Activated CD4-positive, alpha-beta memory T cell treated with anti-CD3 and anti-CD28 coated beads for 36 hours (primary cell): ENCODE measurements at places on chromosomes 11 and 22.
A peak's percentile ranks its signal among the peaks of the same experiment; 100 is the strongest.

DNA sequence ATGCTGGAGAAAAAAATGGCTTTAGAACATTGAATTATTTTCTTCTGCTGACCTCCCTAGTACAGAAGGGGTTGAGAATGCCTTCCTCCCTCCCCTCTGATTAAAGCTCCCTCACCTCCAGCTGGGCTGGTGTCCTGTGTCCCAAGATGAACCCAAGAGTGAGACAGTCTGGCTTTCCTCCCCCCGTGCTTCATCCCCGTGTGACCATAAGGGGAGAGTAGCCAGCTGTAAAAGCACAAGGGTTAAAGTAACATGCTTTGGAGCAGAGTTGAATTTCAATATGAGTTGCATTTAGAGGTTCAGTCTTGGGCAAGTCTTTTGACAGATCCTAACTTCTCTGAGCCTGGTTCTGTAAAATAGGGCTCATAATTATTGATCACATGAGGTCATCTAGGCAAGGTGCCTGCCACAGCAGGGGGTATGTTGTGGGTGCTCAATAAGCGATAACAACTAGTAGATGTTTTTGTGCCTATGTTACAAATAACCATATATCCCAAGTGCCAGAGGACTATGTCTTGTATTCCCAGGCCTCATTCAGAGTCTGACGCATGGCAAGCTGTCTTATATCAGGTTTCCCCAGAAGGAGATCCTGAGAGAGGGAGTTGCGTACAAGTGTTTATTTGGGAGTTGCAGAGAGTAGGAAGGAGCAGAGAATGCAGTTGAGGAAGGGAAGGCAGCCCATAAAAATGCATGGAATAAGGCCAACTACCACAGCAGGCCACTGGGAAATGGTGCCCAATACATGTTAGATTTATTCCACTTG is 4.1 kb downstream of the PRG2 start:
- no peak for DNase-seq

DNA sequence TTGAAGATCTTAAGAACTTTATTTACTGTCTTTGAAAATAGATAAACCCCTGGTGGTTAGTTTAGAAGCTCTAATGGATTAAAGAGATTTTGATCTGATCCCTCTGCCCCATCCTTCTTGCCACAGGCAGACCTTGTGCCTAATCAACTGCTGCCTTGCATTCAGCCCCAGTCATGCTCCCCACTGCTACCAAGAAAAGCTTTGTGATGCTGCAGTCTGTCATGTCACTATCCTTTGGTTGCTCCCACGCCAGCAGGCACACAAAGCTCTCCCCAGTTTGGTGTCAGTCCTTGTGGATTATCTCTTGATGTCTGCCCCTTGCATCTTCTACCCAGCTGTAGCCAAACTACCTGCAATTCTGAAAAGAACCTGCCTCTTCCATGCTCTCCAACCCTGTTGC is 112.2 kb downstream of the MTNR1B start:
- DNase-seq = no peak

DNA sequence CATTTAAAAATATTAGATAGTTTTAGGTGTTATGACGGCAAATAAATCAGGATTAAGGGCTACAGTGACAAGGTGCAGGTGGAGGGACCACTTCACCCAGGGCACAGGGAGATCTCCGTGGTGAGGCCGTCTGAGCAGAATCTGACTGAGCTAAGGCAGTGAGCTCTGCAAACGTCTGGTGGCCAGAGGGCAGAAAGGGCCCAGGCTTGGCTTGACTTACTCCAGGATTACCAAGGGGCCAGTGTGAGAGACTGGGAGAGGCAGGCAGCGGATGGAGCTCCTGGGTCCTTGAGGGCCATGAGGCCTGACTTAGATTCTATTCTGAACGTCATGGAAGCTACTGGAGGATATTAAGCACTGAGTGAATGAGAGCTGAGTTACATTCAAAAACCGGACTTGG is 125.9 kb upstream of the B3GAT1 start:
- DNase-seq = no peak

- no peak for DNase-seq
Observed at GRCh38 chr11:86021377-86021776, 47.5 kb downstream of the PICALM start.

GRCh38 chr11:125429807-125430678 is 66.0 kb downstream of the FEZ1 start:
- DNase-seq = no peak

- DNase-seq = no peak
Observed at GRCh38 chr11:2198621-2199365, 27.2 kb upstream of the TH start.

DNA sequence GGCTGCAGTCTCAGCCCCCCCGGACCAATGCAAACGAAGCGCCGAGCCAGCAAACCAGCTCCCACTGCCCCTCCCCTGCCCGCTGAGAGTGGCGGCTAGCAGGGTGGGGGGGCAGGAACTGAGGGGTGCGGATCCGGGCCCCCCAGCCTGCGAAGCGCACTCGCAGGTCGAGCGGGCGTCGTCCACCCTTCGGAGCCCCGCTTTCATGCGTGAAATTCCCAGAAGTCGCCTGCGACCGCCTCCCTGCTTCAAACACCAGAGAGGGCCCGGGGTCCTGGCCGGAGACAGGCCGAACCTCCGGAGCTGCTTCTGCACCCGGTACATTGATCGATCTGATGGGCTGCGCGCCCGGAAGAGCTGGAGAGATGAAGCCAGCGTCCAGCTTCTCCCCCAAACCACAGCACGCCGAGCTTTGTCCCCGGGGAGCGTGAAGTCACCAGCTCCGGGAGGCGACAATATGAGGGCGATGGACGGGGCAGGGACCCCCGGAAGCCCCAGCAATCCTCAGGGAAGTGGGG is 646 bp upstream of the PATZ1 start:
- DNase-seq = peak; percentile 53

GRCh38 chr22:49328630-49329405 is 498.9 kb downstream of the BRD1 start:
- DNase-seq = no peak

GRCh38 chr11:68141246-68142027 is 20.2 kb upstream of the CHKA start:
- no peak for DNase-seq

DNA sequence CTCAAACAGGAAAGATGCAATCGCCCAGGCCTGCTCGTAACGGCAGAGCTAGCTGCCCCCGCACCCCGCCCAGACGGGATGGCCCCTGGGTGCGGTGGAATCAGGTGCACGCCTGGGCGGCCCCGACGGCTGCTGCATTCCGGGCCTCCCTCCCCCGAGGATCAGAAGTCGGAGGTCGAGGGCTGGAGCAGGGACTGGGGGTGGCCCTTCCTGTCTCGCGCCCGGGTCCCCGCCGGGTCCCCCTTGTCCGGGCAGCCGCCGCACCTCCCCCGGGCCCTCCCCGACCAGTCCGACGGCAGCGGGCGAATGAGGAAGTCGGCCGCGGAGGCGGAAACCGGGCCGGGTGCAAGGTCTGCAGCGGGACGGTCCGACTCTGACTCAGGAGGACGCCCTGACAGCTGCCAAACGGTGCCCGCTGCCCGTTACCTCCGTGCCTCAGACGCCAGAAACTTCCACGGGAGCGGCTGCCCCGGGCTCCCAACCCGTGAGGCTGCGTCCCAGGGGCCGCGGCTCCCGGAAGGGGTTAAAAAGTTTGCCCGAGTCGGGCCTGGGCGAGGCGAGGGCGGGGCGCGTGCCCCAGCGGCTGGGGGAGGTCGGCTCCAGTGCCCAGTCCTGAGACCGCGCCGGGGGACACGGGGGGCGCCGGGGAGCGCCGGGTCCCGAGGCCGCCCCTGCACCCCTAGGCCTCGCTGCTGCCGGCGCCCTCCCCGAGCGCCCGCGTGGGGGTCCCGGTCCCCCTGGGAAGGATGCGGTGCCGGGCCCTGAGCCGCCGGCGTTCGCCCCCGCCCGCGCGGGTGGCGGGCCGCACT is 663 bp downstream of the MYH9 start:
- DNase-seq = peak; percentile 80

DNA sequence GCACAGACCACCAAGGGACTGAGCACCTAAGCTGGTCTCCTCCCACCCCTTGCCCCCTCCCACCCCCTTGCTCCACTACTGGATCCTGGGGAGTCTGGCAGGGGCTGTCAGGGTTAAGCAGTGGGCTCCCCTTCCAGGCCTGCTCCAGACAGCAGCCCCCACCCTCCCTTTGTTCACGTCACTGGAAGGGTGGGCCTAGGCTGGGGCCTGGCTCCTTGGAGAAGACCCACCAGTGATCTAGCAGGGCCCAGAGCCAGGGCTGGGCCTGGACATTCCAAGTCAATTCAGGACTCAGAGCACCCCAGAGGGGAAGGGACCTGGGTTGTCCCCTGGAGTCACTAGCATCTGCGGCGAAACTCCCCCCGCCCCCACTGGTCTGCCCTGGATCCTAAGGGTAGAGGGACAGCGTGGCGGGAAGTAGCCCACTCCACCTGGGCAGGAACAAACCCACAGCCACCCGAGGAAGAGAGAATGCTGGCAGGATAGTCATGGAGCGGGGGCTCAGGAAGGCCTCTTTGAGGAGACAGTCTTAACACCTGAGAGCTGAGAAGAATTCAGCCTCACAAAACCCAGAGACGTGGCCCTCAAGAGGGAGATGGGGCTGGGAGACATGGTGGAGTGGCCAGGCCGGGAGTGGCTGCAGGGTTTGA is 45.8 kb downstream of the IGLL1 start:
- no peak for DNase-seq

DNA sequence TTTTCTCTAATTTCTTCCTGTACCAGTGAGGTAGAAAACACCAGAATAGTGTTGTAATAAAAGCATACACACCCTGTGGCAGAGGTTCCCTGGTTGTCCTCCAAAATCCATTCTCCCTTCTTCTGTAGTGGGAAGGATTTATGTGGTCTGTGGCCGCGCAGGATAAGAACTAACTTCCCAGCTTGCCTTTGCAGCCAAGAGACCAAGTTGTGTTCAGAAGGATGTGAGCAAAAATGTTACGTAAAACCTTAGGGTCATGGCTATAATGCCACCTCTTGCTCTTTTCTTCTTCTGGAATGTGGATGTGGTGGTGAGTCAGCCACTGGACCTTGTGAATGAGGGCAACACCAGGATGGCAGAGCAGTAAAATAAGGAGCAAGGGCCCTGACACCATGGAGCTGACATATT is 28.4 kb downstream of the CCDC90B start:
- no peak for DNase-seq

- DNase-seq = no peak
Observed at GRCh38 chr11:77559686-77560401, 29.9 kb upstream of the AQP11 start.

DNA sequence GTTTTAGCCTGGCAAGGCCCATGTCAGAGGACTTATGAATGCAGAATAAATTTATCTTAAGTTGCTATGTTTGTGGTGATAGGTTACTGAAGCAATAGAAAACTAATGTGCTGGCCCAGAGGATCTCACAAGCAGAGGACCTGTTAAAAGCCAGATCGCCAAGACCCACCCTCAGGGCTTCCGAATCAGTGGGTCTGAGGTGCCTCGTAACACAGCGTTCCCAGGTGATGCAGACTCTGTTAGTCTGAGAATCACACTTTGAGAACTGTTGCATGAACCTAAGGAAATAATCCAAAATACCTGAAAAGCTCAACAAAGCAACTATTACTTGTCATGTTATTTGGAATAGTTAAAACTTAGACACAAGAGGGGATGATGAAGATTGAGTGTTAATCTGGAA is 6.7 kb upstream of the SCARF2 start:
- DNase-seq = no peak

- DNase-seq = no peak
Observed at GRCh38 chr11:71246559-71246958, 5.8 kb downstream of the SHANK2 start.

GRCh38 chr11:34318111-34319037 is 39.4 kb downstream of the ABTB2 start:
- DNase-seq = no peak

DNA sequence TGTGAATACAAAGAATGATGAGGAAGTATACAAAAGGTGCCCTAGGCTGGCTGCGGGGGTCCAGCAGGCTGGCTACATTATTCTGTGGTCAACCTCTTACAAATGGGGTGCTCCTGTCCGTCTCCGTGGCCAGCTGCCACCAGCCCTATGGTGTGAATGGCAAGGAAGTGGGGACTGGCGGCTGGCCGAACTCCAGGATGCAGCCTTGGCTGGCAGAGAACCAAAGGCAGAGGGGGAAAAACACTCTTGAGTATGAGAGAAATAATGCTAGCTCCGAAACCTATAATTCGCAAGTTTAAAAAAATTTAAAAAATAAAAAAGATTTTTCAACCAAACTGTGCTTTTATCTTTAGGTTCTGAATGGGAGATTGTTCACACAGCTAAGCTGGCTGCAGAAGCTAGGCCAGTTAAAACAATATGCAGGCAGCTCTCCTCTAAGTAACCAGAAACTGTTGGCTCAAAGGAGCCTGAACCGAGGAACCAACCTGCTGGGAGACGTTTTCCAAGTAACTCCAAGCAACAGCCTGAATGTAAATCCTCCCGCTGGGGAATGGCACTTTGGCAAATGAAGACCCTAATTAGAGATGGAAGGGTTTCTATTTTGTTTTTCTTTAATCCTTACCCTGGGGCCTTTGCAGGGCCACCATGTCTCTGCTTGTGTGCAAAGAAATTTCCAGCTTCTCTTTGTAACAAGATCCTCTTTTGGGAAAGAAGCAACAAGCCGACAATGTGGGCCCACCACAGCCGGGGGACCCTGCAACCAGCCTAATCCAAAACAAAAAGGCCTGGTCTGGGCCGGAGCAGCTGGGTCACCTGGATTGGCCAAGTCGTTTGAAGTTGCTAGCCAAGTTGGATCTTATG is 50.2 kb downstream of the C22orf31 start:
- DNase-seq = no peak

DNA sequence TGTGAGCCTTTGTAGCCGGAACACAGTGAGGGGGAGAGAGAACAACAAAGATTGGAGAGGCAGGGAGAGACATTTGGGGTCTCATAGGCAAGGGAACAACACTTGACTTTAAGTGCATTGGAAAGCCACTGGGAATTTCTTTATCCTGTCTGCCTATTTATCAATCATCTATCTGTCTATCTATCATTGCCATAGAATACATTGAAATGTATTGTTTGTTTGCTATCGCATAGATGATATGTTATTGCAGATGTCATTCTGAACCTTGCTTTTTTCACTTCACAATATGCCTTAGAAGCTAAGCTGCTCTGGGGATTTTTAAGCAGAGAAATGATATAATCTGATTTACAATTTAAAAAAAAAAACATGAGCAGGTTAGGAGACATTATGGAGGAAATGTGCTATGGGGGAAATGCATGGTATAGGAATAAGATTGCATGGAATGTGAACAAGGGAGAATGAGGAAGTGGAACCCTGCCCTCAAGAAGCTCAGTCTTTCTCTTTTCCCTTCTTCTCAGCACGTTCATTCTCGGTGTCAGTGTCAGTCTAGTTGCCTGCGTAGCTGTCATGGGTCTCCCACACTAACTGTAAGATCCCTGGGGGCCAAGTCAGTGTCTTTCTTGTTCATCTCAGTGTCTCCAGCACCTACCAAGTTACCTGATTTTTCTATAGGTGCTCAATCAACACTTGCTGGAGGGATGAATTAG is 158.7 kb upstream of the ARHGAP20 start:
- DNase-seq = no peak
